ENCODE measurements at places on chromosomes 11 and 22.

DNA sequence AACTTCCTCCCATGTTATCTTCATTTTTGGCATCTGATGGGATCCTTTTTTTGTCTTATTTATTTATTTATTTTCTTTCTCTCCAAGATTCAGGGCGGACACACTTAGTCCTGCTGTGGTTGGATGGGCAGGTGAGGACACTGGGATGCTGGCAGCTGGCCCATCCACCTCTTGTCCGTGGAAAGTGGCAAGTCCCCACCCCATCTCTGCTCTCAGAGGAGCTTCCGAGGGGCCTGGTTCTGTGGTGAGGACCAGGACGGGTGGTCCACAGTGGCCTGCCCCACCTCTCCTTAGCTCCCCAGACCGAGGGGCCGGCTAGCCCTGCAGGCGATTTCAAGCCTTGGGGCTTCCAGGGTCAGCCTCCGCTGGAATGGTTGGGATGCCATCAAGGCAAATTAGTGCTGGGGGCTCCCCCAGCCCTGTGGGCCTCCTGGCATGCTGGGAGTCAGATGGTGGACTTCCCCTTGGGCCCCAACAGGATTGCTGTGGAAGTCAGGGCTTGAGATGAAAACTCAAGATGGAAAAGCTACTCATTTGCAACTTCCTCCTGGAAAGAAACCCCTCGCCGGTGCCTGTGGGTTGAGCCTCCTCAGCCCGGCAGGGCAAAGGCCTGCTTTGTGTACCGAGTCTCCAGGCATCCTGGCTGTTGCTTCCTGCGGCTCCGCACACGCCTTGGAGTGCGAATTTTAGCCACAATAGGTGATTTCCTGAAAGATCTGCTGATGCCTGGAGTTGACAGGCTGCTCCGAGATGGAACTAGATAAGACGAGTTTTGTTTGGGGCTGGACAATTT lies 31.2 kb upstream of the LINC01488 start:
- no peak for DNase-seq

- DNase-seq, result no peak
These were observed 6.2 kb downstream of the CHST1 start for GRCh38 chr11:45659031-45659817.

GRCh38 chr11:47127213-47127612 lies 49.5 kb downstream of the ARFGAP2 start:
- no peak for DNase-seq

- no peak for DNase-seq
These were observed 492.8 kb downstream of the INSC start for GRCh38 chr11:15607361-15608036.

GRCh38 chr22:32100711-32101110 lies 57.6 kb downstream of the SLC5A1 start:
- no peak for DNase-seq

- DNase-seq, result peak; percentile 75
These were observed 13.4 kb downstream of the TNKS1BP1 start for GRCh38 chr11:57311109-57311936.

DNA sequence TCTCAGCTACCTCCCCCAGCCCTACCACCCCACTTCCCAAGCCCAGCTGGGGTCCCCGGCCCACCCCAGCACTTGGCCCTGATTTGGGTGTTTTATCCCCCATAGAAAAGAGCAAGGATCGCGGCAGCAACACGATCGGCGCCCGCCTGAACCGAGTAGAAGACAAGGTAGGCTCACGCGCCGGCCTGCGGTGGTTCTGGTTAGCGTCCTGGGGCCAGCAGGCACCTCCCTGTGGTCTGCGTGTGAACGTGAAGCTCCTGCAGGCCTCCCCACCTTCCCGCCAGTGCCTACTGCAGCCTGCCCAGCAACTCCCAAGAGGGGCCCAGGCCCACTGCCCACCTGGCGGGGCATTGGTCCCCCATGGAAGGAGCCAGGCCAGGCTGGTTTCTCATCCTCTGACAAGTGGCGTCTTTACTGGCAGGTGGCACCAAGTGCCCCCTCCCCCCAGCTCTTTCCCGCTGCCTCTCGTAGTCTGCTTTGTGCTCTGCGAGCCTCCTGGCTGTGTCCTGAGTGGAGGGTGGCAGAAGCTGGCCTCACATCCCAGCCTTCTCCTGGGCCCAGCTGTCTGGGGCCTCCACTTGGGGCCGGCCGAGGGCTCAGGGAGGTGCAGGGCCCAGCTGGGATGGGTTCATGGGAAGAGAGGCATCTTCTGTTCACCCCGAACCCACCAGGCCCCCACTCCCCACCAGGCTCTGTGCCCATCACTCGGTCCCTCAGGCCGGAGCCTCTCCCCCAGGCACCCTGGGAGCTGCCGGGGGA lies 78.3 kb upstream of the KCNQ1OT1 start:
- DNase-seq, result no peak
